ENCODE measurements at places on chromosomes 6 and 20.

DNA sequence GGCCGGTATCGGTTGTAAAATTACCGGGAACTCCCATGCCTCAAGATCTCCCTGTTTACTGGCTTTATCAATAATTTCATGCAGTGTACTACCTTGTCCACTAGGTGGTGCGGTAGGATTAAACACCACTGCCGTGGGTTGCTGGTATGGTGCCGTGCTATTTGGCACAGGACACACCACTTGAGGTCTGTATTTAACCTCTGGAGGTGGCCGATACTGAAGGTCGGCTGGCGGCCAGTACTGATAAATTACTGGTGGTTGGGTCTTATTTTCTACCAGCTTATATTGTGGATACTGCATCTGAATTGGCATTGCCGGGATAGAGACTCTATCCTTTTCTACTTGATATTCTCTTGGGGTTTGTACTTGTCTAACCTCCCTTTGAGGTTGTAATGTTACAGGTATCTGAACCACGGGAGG, 14.3 kb upstream of the PTCRA start:
- peak; percentile 58 for DNase-seq

- no peak for DNase-seq
Measured at GRCh38 chr20:49690899-49691620, 22.6 kb downstream of the B4GALT5 start.

DNA sequence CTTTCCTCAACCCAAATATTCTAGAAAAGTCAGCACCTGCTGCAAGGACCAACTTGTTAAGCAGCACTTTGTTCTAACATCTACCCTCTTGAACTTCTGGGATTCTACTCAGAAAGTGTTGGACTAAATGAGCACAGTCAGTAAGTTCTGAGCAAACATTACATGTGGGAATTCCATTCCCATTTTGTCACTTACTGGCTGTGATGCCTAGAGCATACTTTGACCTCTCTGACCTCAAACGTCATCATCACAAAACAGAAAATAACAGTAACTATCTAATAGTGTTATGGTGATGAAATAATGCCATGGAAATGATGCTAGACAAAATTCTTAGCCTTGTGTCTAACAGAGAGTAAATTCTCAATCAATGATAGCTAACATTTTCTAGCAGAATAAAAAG, 829.4 kb downstream of the EPHA7 start:
- no peak for DNase-seq

DNA sequence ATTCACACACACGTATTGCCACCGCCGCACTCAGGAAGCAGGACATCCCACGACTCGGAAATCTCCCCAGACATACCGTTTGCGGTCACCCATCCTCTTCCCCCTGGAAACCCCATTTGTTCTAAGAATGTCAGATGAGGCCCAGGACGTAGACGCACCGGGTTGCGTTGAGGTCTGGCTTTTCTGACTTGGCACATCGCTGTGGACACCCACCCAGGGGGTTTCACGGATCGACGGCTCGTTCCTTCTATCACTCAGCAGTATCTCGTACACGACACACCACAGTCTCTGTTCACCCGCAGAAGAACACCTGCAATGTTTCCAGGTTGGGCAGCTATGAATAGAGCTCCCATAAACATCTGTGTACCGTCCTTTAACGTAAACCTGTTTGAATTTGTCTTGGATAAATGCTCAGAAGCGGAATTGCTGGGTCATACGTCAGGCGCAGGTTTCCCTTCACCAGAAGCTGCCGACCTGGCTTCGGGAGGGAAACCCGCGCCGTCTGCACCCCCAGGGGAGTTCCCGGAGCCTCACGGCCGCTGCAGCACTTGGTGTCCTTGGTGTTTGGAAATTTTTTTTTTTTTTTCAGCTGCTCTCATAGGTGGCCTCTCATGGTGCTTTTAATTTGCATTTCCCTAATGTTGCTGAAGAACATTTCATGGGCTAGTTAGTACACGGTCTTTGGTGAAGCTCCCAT, 9.3 kb upstream of the EEF1A2 start:
- DNase-seq = no peak

- no peak for DNase-seq
Measured at GRCh38 chr6:37840940-37841300, 21.4 kb downstream of the ZFAND3 start.

DNA sequence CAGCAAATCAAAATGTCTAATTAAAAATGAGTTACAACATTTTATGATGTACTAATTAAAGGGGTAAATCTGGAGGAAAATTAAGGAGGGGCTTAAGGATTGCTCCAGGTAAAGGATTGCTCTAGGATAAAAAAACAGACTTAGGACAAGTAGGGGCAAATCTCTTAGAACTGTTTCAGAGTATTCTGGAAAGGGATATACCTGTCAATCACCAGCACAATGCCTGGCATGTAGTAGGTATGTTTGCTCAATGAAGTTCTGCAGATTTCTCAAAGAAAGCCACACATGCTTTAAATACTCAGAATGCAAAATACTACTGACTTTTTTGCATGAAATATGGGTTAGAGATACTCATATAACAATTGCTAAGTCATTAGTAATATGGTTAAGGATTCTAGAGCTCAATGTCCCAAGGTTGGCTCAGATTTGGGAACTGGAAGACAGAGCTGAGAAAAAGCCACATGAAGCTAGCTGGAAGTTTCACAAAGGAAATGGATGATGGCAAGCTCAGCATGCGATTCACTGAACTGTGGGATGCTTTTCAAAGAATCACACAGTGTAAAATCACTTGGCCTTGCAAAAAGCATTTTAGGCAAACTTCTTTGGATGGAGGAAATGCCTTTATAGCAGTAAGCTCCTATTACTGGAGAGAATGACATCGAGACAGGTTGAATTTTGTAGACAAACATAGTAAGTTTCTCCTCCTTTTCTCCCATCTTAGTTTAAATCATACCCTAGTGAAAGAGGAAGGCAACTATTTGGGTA, 72.8 kb downstream of the MAP3K5 start:
- DNase-seq = no peak

DNA sequence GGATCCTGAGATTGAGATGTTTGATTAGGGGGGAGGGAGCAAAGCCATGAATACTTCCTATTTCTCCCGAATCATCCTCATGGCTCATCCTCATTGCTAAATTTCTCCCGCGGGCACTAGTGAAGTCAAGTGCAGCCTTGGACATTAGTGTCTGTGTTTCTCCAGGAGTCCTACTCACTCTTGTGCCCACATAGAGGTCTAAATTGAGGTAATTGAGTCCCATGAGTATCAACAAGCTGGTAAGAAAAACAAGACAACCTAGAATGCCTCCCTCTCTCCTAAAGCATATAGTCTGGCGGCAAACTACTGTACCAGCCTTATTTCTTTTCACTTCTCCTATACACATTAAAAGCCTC, 420 bp downstream of the CENPQ start:
- DNase-seq = no peak

GRCh38 chr6:150863213-150863928, 2.1 kb upstream of the MTHFD1L start:
- DNase-seq = no peak
